NCI-H1436 (cell line): ENCODE measurements at places on chromosomes 12 and 14.

DNA sequence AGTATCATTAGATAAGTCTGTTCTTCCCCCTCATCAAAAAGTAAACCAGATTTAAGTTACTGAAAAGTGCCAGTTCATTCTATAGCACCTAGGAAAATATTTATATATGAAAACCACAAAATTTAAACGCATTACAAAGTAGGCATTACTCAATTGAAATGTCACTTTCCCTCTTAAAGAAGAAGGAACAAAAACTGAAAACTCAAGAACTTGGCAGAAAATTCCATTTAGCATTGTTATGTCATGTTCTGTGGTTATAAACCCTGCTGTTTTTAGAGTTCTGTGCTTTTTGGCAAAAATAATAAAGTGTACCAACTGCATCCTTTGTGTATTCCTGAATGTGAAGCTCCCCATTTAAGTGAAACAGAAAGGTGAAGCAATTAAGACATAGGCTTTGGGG lies 3.6 kb downstream of the FGD4 start:
- no peak for DNase-seq

DNA sequence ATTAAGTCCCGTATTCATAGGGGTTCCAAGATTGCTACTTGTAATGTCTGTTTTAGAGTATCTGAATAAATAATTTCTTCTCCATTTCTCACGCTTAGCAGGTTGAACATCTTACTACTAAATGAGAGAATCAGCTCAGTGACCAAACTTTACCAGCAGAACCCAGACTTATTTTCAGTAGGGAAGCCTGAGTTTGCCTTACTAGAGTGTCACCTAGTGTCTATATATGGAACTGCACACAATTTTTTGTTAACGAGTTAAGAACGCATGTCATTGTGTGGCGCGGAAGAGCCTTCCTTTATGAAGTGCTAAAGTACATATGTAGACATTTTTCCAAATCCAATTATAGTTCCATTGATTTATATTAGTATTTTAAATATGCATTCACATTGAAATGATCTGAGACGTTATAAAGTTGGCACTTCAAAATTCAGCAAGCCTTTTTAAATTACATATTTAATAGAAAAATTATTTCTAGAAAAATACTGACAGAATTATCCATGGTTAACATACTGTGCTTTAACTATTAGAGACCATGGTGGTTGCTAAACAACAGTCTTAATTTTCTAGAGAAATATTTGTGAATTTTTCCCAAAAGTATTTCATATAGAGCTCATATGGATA lies 88.3 kb downstream of the RPS29 start:
- peak; percentile 52 for DNase-seq

- no peak for DNase-seq
Observed at GRCh38 chr14:20624495-20625070, 16.9 kb downstream of the OR6S1 start.

DNA sequence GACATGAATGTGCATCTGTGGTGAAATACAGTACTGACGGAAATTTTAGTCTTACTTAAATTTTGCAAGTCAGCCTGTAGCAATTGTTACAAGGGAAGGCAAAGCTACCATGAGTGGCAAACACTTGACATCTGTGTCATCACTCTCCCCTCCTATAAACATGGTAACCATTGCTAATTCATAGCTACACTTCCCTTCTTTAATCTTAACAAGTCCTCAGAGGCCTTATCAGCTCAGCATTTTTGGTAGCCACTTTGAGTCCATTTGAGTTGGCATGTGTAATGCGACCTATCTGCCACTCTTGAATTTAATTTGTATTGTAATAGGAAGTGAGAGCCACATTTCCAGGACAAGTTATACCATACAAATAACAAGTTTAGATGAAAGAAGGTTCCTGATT lies 218.1 kb downstream of the RMST start:
- DNase-seq = peak; percentile 29

- DNase-seq = no peak
Observed at GRCh38 chr14:84760489-84761126, 769.3 kb upstream of the FLRT2 start.

- peak; percentile 10 for DNase-seq
Observed at GRCh38 chr14:65961004-65961403, 525.2 kb upstream of the CCDC196 start.

DNA sequence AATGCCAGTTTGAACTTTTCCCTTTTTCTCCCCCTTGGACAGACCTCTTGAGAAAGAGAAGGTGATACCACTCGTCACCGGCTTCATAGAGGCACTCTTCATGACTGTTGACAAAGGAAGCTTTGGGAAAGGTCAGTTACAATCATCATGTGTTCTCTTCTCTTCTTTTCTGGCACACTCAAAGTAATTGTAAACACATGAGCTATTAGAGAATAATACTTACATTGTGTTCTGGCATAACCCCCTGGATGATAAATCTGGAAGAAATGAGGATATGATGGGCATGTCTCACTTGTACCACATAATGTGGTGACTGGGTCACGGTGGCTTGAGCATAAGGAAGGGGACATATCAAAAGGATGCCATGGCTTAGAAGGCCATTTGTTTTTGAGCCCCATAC lies 20.0 kb downstream of the UTP20 start:
- DNase-seq = no peak

- no peak for DNase-seq
Observed at GRCh38 chr12:57591782-57592325, 862 bp downstream of the PIP4K2C start.

DNA sequence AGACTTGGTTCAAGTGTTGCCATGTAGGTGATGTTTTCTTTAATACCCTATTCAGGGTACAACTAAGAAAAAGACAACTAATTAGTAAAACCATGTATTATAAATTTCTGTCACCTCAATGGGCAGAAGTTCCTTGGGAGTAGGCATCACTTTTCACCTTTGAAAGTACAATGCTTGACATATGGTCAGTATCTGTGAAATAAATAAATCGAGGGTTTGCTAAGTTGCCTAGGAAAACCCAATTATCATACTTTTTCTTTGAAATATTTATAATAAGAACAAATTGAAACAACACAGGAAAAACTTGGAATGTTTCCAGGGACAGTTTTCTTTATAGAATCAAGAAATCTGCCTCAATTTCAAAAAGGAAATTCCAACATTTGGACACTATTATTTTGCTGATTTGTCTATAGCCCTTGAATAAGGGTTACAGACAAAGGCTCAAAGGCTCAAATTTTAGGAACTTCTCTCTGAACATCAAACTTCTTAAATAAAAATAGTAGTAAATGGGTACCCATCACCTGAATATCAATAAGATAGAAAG lies 13.7 kb downstream of the FGD6 start:
- no peak for DNase-seq

GRCh38 chr12:131378861-131379665 lies 331.8 kb upstream of the SFSWAP start:
- DNase-seq = no peak

DNA sequence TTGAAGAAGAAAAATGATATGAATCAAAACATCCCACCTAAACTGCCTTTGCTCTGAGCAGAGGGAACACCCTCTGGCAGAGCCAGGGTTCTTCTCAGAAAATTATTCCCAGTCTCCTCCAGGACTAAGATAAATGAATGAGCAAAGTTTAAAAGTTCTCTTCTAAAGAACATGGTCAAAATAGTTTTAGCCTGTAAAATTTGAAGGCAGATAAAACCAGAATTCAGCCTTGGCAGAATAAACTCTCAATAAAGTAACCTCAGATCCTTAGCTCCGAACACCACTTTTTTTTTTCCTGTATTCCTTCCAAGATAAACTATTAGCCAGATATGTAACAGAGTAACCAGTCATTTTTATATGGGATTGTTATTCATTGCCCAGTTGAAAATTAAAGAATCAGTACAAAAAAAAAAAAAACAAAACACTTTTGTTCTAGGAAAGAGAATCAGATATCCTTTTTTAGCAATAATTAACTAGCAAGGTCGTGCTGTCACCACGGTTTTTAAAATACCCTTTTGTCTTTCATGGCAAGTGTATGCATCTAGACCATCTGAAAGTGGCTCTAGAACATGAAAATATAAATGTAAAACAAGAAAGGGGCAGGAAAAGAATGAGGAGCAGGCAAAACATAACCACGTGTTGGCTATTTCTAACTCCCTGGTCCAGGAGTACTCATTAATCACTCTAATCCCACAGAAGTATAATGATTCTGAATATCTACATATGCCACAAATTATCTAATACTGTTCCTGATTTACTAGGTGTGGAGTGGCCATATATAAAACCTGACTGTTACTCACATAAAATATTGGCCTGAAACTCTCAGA lies 60.8 kb downstream of the CAPZA3 start:
- DNase-seq = no peak

- DNase-seq = peak; percentile 42
Observed at GRCh38 chr14:49621114-49621881, 699 bp downstream of the MGAT2 start.

DNA sequence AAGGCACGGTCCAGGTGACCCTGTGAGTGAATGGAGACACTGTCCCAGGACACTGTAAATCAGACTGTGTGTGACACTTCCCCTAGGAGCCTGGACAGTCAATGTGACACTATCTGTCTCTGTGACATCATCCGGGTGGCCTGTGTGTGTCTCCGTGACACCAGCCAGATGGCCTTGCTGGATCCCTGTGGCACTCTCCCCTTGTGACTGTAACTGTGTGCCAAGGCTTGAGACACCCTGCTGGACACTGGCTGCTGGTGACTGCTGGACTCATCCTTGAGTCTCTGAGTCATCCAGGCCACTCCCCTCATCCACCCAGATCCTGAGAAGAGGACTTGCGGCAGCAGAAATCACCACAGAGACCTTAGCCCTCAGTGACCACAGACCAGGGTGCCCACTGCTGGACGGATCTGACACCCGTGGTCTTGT lies 51.6 kb downstream of the MVK start:
- DNase-seq = no peak

- DNase-seq = no peak
Observed at GRCh38 chr12:52440821-52441319, 6.7 kb upstream of the KRT75 start.

DNA sequence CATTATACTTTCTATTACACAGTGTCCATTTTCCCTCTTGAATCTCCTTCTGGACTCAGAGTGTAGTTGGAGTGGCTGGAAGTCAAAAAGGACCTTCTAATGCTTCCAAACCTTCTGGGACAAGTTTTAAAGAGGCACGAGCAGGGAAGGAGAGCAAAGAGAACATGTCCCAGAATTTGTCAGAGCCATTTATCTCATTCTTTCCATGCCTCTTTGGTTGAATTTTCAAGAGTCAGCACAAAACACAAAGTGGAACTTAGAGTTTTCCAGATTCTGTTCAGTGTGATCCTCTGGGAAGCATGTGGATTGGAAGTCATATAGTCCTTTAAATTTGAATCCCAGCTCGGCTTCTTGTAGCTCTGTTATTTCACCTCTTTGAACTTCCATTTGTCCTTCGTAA lies 138.2 kb upstream of the PWP1 start:
- DNase-seq = no peak

DNA sequence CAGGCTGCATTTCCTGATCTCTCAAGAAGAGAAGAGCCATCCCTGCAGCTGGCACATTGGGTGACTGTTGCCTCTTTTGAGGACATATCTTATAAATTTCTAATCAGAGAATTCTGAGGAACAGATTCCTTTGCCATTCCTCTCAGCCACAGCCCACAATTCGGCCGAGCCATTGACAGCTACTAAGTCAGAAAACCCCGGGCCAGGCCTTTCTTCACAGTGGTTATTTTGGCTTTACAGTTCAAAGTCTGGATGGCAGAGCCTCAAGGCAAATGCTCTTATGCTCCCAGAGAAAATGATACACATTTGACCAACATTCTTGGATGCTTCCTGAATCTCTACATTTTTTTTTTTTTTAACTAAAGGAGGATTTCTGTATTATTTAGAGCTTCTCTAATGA lies 138.4 kb upstream of the FRMD6 start:
- DNase-seq = no peak

DNA sequence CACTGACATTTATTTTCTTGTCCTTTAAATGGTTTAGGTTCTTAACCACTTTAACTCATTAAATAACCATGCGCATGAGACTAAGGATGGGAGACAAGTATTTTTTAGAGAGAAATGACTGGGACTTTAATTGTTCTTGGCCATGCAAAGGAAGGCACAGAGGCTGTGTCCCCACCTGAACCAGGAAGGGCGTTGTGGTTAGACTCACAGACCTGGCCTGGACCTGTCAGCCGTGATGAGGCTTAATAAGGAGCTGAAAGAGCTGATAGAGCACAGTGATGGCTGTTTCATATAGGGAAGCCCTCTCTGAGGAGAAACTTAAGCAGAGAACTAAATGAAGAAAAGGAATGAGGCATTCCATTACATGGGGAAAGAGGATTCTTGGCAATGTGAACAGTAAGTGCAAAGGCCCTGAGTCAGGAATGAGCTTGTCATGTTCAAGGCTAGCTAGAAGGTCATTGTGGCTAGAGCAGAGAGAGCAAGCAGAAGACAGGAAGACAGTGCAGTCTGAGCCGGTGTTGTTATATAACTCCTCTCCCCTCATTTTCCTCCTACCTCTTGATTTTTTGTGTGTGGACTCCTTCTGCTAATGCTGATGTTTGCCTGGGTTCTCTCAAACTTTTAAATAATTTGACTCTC lies 74.4 kb upstream of the ANO4 start:
- no peak for DNase-seq

- DNase-seq = peak; percentile 73
Observed at GRCh38 chr12:52203079-52203921, 11.5 kb upstream of the KRT80 start.

DNA sequence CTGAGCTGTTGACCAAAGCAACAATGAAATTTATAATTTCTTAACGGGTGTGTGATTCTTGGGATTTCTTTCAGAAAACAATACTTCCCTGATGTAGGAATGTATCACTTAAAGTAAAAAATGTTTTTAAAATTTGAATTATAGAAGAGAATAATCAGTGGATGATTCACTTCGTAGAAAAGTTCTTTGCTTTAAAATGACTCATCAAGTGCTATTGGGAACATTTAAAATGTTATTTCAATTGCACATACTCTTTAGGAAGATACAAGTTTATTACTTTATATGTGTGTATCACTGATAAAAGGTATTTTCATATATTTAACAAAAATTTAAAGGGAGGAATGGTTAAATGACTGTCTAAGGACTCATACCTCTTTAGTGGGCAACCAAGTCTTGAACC lies 155.3 kb downstream of the PDE3A start:
- no peak for DNase-seq

GRCh38 chr12:47941871-47942613 lies 21.4 kb upstream of the TMEM106C start:
- no peak for DNase-seq

DNA sequence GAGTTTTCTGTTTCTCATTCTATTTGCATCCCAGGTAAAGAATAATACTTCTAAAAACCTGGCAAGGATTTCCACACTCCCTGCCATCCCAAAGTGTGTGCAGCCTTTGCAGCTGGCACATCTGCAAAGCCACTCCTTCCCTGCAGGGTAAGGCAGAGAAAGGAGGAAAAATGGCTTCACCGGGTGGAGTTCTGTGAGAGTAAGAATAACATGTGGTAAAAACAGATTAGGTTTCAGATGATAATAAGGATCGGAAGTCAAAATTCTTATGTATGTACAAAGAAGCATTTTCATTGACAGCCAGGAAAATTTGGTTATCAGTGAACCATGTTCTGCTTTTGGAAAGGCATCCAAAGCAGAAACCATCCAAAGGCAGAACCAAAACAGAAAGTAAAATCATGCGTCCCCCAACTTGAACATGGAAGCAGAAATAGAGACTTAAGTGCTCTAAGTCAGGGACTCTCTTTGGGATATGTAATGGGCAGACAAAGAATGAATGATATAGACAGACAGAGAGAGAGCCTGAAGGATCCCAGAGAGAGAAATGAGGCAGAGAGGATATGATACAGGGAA lies 192.6 kb upstream of the CCDC196 start:
- no peak for DNase-seq

- DNase-seq = no peak
Observed at GRCh38 chr12:10070380-10070779, 28.4 kb downstream of the CLEC1A start.

GRCh38 chr14:76603713-76604112 lies 157.6 kb upstream of the VASH1 start:
- no peak for DNase-seq
